ENCODE measurements at places on chromosomes 6 and 20.

DNA sequence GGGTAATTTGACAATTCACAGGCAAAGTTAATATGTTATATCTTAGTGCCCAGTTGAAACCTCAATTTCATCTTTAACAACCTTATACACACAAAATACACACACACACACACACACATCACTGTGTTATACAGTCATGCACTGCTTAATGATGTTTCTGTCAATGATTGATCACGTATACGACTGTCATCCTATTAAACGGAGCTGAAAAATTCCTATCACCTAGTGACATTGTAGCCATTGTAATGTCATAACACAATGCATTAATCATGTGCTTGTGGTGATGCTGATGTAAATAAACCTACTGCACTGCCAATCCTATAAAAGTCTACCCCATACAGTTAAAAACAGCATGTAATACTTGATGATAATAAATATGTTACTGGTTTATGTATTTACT, 64.8 kb upstream of the HLA-E start:
- no peak for DNase-seq

DNA sequence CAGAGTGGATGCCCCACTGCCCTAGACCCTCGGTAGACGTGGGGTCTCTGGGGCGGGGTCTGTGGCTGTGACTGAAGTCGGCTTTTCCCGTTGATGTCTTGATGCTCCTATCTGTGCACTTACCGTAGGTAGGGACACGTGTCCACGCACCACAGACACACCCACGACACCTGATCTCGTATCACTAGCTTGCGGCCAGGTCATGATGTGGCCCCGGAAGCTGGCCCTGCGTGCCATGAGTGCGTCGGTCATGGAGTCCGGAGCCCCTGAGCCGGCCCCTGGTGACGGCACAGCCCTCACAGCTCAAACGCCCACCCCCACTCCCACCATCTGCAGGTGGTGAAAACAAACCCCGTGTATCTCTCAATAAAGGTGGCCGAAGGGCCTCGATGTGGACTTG, 33.9 kb upstream of the MRGBP start:
- DNase-seq, result no peak

GRCh38 chr6:103215847-103216246, 1643.9 kb downstream of the HACE1 start:
- no peak for DNase-seq

DNA sequence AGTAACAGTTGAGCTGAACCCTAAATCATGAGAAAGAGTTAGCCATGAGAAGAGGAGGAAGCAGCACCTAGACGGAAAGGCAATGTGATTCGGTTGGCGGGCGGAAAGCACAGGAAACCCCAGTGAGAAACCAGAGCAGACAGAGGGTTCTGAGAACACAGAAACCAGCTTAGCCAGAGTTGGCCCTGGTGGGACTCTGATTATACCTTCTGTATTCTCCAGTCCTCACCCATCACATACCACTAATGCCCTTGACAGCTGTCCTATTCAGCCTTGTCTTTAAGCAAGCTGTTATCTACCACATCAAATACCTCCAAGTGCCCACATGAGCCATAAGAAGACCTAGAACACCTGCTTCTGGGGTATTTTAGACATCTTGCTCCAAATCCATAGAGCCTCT, 58.9 kb upstream of the LRRC1 start:
- DNase-seq, result no peak

DNA sequence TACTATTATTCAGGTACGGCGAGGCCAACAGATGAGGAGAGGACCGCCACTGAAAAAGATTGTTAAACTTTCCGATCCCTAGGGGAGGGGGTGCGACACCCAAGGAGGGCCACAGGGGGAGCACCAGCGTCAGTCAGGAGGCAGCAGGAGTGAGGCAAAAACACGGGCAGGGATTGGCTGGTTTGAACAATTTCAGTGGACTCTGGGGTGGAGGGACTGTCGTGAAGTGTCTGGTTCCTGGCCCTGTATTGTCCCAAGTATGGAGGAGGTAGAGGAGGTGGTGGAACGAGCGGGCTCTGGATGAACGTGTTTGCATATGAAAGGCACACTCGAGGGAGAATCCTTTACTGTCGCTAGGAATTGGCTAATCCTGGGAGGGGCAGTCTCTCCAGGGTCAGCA, 32.5 kb upstream of the MCUR1 start:
- DNase-seq, result no peak

Data from erythroblast (primary cell).